ENCODE measurements at places on chromosomes 1 and 21. TPM values are rescaled to one million over a fixed set of nuclear protein-coding genes. Genes with fewer than 3 reads are reported as not detected.

GOLT1A gene
- total RNA-seq: not detected

AMPD1 gene
- 8.1 TPM for total RNA-seq

DNA sequence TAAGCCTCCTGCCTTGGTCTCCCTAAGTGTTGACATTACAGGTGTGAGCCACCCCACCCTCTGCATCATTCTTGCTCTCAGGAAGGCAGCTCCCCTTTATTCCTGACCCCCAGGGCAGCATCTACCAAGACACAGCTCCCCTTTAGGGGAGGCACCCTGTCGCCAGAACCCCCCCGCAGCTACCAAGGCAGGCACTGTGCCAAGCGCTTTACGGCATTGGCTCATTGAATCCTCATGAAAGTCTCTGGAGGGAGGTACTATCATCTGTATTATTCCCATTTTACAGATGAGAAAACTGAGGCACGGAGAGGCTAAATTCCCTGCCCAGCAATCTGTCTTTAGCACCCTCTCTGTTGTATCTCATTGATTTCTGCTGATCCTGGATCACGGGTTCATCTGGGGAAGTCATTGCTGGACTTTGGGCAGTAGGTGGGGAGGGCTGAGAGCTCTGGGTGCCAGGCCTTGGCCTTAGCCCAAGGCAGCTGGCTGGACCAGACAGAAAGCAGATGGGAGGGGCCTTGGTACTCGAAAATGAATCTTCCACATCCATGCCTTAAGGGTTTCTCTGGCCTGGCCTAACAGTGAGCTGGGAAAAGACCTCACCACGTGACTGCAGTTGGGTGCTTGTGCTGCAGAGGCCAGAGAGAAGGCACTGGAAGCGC is 5.9 kb downstream of the PLOD1 start:
- peak; percentile 67 for DNase-seq

- DNase-seq: no peak
These were observed 4.7 kb upstream of the SPATA45 start for GRCh38 chr1:212852105-212852688.

AMIGO1 gene
- total RNA-seq: 0.37 TPM

DNA sequence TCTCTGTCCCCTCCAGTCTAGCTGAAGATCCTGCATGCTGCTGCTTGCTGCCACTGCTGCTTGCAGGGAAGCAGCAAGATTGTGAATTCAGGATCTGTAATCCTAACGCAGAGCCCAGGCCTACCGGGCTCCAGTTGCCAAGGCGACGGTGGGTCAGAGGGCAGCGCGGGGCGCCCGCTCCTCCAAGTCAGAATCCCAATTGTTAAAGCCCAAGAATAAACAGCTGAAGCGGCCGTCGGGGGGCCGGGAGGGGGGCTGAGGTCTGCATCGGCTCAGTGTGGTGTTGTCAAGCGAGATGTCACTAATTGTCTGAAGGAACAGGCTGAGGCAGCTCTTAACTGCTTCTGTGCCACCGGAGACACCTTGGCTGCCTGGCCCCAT is 36.8 kb downstream of the AHDC1 start:
- no peak for DNase-seq

GRCh38 chr1:230167419-230167852 is 100.4 kb downstream of the GALNT2 start:
- DNase-seq: no peak

RSPH1 gene
- total RNA-seq: not detected

CEP350 gene
- total RNA-seq: 58.0 TPM

DNA sequence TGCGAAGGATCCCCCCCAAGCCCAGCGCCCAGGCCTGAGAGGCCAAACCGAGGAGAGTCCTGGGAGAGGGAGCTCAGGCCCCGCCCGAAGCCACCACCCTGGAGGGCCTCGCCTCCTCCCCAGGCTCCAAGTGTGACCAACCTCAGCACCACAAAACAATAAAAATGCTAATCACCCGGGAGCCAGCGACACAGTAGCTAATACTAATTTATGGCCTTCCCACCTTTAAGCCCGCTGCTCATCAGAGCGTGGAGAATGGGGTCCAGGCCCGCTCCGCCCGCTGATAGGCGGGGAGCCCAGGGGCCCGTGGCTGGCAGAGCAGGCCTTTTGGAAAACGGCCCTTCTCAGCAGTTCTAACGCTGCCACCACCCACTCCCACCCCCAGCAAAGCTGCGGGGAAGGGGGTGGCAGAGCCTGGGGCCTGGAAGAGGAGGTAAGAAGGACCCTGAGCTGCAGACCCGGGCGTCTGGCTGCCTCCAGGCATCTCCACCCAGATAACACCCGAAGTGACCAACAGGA is 20.4 kb upstream of the TAS1R2 start:
- DNase-seq: no peak
